Activated CD4-positive, alpha-beta T cell treated with anti-CD3 and anti-CD28 coated beads for 36 hours (primary cell): ENCODE measurements at places on chromosomes 5 and 9. TPM values are rescaled to one million over a fixed set of nuclear protein-coding genes. Genes with fewer than 3 reads are reported as not detected.

GRCh38 chr5:91072881-91073280 is 310.2 kb downstream of the ARRDC3 start:
- DNase-seq, result no peak

TAF1L gene
- total RNA-seq, result 0.02 TPM

PDGFRB gene
- total RNA-seq, result not detected

- no peak for DNase-seq
Measured at GRCh38 chr9:110083866-110084265, 124.1 kb downstream of the C9orf152 start.

GRCh38 chr9:124835026-124835557 is 18.2 kb upstream of the WDR38 start:
- DNase-seq, result no peak
